ENCODE measurements at places on chromosomes 7 and 10.
A peak's percentile ranks its signal among the peaks of the same experiment; 100 is the strongest.

- no peak for DNase-seq
These were observed 191.8 kb upstream of the AOAH start for GRCh38 chr7:36916116-36916515.

DNA sequence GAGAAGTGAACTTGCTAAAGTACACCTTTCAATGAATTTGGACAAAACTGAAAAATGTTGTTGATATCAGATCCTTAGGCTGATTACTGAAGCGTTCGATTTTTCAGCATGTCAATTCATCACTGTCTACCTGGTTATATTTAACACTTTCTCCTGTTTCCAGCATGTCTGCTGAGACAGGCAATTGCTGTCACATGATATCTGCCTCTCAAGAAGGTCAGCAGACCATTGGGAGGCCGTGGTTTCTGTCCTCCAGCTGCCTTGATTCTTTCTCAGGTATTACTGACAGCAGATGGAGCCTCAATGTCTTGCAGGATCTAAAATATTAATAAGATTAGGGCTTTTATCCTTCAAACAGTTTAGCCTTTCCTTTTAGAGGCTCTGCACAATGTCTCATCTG is 127.5 kb downstream of the SNX10 start:
- no peak for DNase-seq

DNA sequence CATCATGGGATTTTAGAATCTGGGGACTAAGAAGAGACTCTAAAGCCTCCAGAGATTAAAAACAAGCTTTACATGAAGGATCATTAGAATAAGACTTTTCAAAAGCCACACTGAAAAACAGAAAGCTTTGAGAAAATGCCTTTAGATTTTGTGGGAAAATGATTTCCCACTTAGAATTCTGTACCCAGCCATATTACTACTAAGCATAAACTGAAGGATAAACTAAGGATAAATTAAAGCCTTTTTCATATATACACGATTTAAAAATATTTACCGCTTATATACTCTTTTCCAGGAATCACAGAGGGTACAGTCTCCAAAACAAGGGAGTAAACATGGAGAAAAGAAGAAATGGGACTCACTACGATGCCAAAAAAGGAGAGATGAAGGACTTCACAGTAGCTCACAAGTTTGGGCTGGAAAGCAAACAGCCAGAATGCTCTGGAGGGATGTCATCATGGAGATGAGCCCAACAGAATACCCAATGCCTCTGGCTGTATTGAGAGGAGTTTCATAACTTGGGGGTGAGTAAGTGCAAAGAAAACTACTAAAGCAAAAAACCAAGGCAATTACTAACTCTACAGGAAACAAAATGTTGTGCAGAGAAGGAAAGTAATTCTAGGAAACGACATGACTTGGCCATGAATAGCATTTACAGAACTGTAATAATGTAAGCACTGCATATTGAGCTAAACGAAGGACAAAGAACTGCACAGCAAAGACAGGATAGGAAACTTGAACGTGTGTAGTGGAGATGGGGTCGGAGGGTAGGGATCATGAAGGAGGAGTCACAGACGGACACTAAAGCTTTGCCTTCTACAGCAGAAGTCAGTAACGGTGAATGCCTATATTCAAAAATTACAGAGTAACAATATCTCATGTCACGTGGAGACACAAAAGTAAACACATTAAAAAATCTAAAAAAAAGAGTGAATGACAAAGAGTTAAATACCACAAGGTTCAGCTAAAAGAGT is 61.4 kb upstream of the ASAH2 start:
- DNase-seq = no peak

DNA sequence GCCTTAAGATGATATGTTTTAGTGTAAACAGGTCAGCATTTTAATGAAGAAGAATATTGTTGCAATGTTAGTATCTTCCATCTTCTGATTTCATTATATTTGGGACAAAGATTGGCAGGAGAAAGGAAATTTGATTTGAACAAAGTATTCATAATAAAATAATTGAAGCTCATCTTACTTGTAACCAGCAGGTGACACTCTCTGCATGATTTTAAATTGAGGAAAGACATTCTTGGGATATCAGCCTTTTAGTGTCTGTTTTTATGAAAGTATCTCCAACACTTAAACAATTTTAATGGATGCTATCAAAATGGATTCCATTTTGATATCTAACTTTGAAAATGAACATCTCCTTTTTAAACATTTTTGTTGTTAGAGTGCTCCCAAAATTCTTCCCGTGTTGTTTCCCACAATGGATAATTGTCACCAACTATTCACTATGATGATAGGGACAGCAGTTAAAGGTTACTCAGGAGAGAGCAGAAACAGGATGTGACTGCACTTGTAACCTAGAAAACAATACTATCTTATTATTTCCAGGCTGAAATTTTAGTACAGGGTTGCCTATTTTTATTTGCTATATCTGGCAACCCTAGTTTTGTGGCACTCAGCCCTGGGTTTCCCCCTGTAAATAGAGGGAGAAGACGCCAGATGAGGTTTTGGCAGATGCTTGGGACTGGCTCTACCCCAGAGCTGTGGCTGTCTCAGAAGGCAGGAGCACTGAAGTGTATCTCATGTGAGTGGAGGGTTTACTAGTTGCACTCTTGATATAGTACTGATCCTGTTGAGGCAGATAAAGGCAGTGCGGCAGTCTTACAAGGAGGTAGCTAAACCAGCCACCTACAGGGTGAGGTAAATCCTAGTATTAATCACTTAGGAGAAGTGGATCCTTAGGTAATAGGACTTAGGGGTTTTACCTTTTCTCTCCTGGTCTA is 31.0 kb upstream of the ABCB4 start:
- DNase-seq = peak; percentile 43

DNA sequence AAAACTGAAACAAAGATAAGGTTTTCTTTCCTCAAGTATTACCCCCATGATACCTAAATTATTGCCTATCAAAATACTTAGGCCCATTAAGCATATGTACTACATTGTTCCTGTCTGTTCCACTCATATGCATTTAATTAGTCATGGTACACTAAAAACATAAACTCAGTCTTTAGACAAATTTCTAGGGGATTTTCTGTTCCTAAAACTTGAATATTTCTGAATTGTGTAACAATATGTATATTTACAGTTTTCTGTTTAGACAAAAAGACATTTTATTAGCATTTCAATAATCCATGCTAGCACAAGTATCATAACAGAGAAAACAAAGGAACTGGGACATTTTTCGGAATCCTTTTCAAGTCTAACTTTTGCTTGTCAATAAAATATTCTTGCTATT is 234.2 kb downstream of the CRPPA start:
- DNase-seq = no peak

- DNase-seq = peak; percentile 10
These were observed 231.8 kb downstream of the WDR37 start for GRCh38 chr10:1287971-1288401.

DNA sequence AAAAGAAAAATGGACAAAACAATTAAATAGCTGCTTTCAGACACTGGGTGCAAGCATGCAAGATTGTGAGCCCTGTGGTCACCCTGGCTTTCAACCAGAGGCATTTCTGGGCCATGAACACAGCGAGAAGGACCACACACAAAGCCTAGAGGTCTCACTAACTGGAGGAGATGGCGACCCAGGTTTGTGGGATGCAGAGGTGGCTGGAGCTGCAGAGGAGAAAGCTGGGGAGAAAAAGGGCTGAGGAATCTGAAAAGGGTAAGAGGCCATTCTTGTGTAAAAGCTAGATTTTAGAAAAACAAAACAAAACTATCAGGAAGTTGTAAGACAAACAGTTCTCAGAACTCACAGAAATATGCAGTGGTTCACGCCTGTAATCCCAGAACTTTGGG is 30.1 kb upstream of the PTPRN2 start:
- no peak for DNase-seq

DNA sequence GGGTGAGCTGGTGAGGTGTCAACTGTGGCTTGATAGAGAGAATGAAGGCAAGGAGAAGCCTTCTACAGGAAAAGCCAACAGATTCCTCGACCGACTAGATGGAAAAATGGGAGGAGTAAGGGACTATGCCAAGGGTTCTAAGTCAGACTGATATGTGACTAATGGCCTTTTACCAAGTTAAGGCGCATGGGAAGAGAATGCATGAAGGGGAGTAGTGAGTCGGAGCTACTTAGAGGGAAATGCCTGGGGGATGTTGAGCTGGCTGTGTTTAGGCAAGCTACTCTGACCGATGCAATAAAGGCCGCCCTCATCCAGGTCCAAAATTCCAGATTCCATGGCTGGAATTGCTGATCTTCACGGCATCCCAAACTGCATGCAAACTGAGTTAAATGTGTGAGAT is 48.2 kb downstream of the APBB1IP start:
- no peak for DNase-seq
